ENCODE measurements at places on chromosomes 2 and 18.

- DNase-seq: no peak
Measured at GRCh38 chr18:74459889-74460288, 2.8 kb upstream of the DIPK1C start.

DNA sequence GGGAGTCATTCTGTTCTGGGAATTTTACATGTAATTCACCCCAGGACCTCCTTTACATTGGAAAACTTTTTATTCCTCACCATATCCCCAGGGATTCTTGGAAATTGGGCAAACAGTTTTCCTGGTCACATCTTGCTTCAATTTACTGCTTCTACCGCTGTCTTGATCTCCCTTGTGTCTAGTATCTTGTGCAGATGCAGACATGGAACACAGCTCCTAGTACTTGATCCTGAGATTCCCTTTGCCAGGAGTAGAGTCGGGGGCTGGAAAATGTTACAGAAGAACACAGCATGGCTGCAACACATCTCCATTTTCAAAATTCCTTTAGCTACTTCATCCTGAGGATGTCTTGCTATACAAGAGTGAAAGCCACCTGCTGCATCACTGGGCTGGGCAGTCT, 472.8 kb downstream of the PLCL1 start:
- DNase-seq: no peak

DNA sequence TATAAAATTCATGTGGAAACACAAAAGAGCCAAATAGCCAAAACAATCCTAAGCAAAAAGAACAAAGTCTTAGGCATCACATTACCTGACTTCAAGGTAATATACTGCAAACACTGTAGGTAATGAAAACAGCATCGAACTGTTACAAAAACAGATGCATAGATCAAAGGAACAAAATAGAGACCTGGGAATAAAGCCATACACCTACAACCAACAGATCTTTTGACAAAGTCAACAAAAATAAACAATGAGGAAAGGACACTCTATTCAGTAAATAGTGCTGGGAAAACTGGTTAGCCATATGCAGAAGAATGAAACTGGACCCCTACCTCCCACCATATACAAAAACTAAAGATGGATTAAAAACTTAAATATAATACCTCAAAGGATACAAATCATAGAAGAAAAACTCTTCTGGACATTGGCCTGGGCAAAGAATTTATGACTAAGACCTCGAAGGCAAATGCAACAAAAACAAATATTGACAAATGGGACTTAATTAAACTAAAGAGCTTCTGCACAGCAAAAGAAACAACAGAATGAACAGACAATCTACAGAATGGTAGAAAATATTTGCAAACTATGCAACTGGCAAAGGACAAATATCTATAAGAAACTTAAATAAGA, 218.0 kb downstream of the PHLPP1 start:
- no peak for DNase-seq

- DNase-seq: no peak
Measured at GRCh38 chr2:86477349-86477748, 36.2 kb downstream of the KDM3A start.

DNA sequence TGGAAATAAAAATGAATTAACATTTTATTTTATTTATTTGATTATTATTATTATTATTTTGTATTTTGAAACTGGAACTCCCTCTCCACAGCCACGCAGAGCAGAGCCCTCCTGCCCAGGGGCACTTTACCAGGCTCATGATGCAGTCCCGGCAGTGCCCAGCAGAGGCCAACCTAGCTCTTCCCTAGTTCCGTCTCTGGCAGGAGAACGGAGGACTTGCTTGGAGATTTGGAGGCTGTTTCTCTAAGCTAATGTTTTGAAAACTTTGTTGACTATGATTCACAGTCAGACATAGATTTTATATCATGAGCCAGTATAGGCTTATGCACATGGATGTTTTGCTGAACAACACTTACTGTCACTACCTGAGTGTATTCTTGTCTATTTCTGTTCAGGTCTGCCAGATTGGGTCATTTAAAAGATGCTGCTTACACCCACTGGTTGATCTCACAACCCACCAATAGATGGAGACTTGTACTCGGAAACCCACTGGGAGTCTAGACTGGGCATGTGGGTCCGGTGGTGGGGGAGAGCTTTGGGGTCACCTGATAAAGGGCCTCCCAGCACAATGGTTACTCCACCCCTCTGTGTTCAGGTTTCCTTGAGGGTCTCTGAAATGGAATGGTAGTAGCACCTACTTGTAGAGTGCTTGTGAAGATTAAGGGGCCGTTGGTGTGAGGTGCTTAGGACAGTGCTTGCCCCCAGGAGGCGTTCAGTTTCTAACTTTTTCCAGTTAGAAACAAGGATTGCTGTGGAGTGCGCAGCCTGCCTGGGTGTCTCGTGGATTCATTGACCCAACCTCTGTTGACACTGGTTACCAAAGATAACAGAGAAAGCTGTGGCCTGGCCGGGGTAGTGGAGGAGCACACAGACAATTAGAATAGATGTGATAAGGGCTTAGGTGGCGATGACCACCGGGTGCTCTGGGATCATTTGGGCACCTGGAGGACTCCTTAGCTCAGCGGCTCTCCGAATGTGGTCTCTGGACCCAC, 177.3 kb downstream of the HAUS1 start:
- DNase-seq: no peak

DNA sequence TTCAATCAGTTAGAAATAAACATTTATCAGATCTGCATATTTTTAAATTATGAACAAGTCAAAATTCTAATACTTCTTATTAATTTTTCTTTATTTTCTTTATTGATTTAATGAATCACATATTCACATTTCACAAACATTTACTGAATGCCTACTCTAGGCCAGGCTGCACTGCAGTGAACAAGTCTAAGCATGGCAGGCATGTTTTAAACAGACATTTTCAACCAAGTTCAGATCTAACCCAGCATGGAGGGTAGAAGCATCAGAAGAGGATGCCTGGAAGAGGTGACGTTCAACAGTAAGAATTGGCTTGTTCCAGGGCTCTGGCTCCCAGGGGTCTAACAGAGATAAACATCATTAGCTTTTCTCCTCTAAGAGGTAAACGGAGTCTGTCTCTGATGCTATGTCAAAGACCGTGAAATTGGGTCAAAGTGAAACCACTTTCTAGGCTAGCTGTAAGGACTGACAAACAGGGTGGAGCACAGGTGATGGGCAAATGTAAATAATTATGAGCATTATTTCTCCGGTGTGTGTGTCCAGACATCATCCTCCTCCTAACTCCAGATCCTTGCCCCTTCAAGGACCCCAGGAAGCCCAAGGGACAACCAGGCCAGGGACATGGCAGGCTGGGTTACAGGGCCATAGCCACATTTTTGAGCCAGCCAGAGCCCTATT, 50.6 kb downstream of the UNC50 start:
- DNase-seq: no peak

- DNase-seq: no peak
Measured at GRCh38 chr2:238406221-238406997, 20.3 kb upstream of the ASB1 start.

GRCh38 chr2:205720451-205720902, 38.2 kb downstream of the NRP2 start:
- no peak for DNase-seq

GRCh38 chr18:55672574-55673361, 84.8 kb upstream of the TCF4 start:
- DNase-seq: no peak

GRCh38 chr18:77177009-77177408, 44.4 kb upstream of the MBP start:
- DNase-seq: no peak

- no peak for DNase-seq
Measured at GRCh38 chr18:2680216-2680792, 24.8 kb downstream of the SMCHD1 start.

GRCh38 chr2:108536133-108536780, 2.0 kb downstream of the LIMS1 start:
- DNase-seq: no peak

GRCh38 chr2:142688856-142689605, 188.4 kb upstream of the KYNU start:
- no peak for DNase-seq

DNA sequence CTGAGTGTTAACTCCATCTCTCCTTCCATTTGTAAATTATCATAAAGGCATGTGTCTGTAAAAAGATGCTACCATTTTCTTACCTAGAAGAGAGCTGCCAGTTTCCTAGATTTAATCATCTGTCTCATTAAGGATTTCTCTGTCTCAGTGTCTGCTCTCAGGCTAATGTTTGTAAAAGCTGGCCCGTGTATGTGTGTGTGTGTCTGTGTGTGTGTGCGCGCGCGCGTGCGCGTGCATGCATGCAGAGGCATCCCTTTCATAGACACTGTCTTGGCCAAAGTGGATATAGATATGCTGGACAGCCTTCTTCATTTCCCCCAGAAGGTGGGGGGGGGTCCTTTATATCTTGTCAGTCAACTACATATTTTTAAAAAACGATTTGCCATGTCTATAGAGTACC, 18.9 kb downstream of the MGAT5 start:
- no peak for DNase-seq

DNA sequence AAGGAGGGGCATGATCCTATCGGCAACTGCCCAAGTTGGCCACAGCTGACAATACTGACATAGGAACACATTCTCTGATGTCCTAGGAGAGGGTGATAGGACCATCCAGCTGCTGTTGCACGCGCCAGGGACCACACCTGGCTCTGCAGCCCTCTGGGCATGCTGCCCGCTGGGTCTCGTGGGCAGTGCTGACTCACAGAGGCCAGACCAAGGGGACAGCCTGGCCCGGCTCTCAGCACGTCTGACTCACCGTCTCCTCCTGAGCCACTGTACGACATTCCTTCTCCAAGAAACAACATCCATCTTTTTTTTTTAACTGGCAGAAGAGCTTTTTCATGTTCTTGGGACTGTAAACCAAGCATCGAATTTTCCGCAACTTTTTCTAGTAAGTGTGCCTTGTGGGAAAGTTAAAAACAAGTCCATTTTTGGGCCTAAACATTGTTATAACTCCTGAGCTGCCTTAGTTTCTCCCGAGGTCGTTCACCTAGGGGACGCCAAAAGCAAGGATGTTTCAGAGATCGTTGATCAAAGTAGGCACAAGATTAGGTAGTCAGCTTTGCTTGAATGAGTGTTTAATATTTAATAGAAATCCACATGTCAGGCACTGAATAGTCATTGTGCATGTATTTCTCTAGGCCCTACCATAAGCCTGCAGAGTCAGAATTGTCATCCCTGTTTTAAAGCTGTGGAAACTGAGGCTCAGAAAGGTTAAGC, 100.3 kb downstream of the TTC32 start:
- DNase-seq: no peak

- no peak for DNase-seq
Measured at GRCh38 chr2:68237976-68238580, 14.3 kb downstream of the PPP3R1 start.

- DNase-seq: no peak
Measured at GRCh38 chr2:16638946-16639345, 26.7 kb downstream of the CYRIA start.

- DNase-seq: no peak
Measured at GRCh38 chr2:151756820-151757219, 22.5 kb upstream of the NEB start.

DNA sequence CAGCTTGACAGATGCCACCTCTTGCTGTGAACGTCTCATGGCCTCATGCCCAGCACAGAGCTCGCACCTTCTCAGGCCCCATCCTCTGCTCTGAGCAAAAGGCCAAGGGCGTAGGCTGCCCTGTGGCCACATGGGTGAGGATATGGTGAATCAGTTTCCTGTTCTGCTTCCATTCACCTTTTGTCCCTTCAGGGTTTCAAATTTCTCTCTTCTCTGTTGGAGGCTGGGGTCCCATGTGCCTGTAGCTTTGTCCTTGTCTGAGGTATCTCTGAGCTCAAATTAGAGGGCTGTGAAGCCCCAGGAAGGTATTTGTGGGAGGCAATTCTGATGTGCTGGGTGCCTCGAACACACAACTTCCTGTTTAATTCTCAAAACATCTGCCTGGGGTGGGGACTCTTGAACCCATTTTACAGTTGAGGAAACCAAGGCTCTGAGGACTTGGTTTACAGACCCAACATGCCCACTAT, 29.0 kb downstream of the ZAP70 start:
- no peak for DNase-seq

DNA sequence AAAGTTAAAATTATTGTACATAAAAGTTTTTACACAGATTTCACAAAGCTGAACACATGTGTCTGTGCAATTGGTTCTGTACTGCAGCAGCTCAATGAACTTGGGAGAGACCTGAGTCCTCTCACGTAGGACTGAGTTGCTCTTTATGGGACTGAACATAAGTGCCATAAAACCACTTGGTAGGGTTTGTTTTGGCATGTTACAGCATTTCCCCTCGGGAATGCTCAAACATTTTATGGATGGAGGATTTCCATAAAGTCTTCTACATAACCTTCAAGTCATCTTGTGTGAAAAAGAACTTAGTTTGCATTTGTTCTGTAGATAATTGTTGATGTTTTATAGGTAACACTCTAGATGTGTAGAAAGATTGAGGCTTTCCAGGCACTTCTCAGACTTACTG, 15.9 kb downstream of the LYPD6 start:
- DNase-seq: no peak

DNA sequence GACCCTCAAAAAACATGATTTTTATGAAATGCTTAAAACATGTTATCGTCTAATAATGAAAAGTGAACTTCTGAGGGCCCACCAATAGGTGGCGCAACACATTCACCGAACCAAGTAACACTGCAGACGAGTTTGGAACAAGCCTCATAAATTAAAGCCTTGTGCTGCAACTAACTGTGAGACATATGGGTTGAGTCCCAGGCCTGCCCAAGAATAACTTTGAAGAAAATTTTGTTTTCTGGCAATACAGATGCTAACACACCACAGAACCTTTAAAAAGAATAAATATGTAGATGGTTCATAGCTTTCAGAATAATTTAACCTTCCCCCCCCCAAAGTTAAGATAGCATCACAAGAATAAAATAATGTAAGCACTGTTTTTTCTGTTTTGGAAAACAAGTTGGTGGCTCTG, 285.9 kb downstream of the RNF144A start:
- DNase-seq: no peak

- no peak for DNase-seq
Measured at GRCh38 chr2:209872675-209873074, 101.0 kb downstream of the UNC80 start.

- DNase-seq: no peak
Measured at GRCh38 chr2:55585451-55586080, 31.9 kb downstream of the PPP4R3B start.

GRCh38 chr18:24710474-24710873, 250.0 kb downstream of the HRH4 start:
- DNase-seq: no peak

- no peak for DNase-seq
Measured at GRCh38 chr2:42639340-42640077, 71.1 kb downstream of the MTA3 start.

Data from activated gamma-delta T cell (primary cell).